Skeletal muscle cell (primary cell): ENCODE measurements at places on chromosomes 5 and 9.

- DNase-seq, result no peak
Observed at GRCh38 chr5:932628-933250, 40.1 kb downstream of the TRIP13 start.

DNA sequence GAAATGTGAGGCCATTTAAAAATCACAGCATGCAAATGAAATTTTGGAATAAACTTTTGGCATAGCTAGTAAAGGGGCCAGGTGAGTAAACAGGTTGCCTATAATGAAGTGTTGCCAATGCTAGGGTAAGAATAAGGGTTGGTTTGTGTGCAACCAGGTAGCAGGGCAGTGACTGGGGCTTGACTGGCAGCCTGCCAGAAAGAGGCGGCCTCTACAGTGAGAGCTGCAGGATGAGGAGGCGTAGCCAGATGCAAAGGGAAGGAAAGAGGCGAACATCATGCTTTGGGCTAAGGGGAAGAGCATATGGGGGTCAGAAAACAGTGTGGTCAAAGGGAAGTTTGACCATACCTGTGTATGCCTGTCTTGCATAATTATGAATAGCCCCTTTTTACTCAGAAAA, 70.6 kb downstream of the MAST4 start:
- no peak for DNase-seq

- DNase-seq, result no peak
Observed at GRCh38 chr5:178313316-178313715, 80.7 kb upstream of the PHYKPL start.

GRCh38 chr5:147466360-147466980, 43.4 kb downstream of the DPYSL3 start:
- no peak for DNase-seq

- DNase-seq, result no peak
Observed at GRCh38 chr9:107675351-107676259, 186.0 kb upstream of the KLF4 start.

GRCh38 chr5:135669416-135669815, 90.6 kb upstream of the CXCL14 start:
- no peak for DNase-seq

DNA sequence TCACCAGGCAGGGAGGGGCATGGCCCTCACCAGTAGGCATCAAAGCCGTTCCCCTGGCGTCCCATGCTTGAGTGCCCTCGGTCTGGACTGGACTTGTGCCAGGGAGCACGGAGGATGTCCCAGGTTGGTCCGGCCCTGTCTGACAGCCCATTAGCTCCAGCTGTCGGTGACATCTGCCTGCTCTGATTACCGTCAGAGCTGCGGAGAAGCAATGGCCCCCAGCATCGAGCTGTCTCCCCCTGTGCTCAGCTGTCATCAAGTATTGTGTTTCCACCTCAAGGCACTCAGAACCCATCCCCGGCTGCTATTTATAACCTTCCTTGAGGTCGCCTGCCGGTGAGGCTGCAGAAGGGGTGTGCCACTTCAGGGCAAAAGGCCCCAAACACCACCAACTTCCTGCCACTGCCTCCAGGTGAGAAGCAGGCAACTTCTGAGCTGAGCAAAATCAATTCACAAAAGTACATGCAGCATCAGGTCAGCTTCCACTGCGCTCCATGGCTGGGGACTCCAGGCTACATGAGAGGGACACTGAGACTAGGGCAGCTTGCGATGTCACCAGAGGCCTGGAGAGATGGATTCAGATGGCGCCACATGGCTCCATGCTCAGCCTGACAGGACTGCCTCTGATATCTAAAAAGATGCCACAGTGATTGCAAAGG, 142.7 kb downstream of the C5orf15 start:
- no peak for DNase-seq

DNA sequence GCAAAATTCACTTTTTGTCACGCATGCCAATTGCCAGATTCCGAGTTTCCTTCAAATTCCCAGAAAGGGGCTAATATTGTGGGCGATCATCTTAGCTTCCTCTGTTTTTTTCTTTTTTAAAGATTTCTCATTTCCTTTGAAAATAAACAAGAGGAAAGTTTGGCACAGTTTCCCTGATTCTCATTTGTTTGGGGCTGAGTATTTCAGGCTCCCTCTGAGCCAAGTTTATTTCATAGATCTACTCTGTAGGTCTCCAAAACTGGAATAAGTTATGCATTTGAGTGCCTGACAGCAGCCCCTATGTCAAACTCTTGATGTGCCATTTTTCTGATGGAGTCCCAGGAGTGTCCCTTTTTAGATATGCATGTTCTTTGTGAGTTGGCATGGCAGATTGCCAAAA, 1297.2 kb upstream of the WWC1 start:
- DNase-seq, result no peak

GRCh38 chr9:5644501-5644900, 15.6 kb downstream of the RIC1 start:
- no peak for DNase-seq

DNA sequence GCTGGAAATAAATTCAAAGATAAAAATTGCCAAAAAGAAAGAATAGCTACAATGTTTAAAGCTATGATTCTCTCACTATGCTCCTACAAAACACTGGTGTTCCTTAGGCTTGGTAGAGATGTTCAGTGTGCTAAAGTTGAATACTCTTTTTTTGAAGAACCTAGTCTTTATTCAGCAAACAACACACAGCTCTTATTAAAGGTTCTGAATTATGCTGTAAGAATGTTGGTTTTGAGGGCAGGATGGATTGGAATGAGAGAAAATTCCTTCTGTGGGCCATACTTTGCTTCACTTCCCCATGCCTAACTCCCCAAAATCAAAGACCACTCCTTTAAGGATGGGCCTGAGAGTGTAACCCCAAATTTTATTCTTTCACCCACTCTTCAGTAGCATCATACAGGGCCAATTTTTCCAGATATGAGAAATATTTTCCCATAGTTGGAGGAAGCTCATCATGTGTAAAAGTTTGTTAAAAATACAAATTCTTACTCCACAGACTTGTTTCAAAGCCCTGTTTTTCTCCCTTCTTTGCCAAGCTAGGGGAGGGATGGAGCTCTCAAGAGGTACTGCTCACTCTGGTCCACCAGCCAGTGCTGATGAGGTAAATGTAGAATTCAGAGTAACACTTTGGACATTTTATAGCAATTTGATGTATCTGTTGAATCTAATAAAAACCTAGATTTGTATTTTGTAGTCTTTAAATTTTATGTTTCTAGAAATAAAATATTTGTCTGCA, 99.3 kb downstream of the GDNF start:
- no peak for DNase-seq

DNA sequence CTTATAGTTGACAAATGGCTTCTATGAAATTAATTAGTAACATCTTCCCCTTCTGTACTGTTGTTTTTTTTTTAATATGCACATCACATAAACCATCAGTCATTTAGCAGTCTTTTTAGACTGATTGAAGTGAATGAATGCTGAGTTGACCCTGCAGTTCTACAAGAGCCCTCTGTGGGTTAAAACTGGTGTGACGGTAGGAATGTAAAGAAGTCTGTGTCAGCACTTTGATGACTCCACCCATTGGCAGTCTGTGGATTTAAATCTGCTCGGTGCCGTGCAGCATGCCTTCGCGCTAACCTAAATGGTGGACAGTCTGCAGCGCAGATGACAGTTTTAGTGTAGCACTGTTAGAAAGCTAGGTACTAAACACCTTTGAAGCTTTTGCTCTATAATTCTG, 3.1 kb downstream of the GTF3C4 start:
- peak; percentile 21 for DNase-seq

- no peak for DNase-seq
Observed at GRCh38 chr9:85249313-85249621, 492.5 kb downstream of the AGTPBP1 start.

DNA sequence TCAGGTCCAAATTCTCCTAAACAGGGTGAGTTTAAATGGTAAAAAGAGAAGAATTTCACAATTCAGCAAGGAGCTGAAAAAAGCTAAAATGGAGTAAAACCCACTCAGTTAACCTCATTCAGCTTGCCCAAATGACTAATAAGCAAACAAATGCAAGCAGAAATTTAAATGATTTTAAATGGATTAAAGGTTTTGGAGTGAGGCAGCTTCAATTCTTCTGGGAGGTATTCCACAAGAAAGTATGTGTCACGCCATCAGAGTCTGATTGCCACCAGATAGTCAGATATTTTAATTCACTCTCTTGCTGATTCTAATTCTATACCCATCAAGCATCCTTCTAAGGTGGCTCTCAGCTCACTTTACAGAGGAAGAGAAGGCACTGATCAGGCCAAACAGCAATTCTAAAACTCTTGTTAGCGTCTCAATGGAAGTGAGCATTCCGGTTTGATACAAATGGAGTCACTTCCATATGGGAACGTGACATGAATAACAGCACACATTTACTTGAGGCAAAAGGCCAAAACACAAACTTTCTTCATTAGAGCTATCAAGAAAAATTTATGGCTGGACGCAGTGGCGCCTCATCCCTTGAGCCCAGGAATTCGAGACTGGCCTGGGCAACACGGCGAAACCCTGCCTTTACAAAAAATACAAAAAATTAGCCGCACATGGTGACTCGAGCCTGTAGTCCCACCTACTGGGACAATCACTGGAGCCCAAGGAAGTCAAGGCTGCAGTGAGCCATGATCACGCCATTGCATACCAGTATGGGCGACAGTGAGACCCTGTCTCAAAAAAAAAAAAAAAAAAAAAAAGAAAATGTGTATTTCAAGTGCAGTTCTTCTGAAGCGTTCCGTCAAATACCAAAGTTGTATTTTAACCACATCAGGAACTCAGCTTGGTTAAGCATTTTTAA, 2.0 kb downstream of the CLK4 start:
- DNase-seq, result no peak

DNA sequence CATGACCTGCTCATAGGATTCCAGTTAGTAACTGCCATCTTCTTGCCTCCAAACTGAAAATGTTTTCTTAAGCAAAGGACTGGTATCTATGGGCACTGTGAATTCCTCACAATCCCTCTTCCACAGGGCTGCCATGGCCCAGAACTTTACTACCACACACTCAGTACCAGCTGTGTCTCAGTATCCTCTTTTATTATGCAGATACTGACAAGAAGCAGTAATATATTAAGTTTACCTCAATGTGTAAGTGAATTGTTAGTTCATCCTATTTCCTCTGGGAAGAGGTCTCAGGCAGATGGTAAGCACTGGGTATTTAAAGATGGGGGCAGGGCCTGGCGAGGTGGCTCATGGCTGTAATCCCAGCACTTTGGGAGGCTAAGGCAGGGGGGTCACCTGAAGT, 320.8 kb upstream of the RFX3 start:
- no peak for DNase-seq

DNA sequence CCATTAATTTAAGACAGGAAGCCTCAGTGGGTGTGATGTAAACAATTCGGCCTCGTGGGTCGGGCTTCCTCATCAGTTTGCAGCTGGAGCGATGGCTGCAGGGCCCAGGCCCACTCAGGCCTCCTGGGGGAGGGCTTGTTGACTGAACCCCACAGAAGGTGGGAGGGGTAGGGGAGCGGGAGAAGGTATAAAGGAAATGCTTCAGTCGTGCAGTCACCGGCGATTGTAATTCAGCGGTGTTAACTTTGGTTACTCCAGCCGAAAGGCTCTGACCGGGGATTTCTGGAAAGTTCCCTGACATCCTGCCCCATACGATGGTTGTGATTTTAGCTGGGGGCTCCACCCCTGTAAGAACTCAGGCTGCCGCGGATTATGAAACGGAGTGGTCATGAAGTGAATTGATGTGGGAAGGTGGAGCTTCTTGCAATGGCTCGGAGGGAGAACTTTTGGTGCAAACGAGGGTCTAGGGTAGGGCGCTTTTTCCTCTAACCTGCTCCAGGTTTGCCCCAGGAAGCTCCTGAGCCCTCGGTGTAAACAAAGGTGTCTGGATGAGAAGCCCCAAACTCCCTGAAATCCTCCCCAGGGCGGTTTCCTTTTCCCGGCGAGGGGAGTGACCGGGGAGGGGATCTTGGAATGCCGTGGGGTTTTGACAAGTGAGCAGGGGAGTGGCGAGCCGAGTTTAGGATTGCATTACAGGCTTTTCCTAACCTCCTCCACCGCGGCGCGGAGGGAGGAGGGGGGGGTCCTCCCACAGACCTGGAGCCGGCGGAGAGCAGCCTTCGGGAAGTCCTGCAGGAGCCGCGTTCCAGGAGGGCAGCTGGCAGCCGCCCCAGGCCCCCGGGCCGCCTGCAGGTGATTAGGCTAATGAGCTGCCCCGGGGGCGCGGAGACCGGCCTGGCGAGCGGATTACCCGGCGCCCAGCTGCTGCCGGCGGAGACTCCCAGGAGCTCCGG, 215.5 kb downstream of the PDZD2 start:
- peak; percentile 18 for DNase-seq

DNA sequence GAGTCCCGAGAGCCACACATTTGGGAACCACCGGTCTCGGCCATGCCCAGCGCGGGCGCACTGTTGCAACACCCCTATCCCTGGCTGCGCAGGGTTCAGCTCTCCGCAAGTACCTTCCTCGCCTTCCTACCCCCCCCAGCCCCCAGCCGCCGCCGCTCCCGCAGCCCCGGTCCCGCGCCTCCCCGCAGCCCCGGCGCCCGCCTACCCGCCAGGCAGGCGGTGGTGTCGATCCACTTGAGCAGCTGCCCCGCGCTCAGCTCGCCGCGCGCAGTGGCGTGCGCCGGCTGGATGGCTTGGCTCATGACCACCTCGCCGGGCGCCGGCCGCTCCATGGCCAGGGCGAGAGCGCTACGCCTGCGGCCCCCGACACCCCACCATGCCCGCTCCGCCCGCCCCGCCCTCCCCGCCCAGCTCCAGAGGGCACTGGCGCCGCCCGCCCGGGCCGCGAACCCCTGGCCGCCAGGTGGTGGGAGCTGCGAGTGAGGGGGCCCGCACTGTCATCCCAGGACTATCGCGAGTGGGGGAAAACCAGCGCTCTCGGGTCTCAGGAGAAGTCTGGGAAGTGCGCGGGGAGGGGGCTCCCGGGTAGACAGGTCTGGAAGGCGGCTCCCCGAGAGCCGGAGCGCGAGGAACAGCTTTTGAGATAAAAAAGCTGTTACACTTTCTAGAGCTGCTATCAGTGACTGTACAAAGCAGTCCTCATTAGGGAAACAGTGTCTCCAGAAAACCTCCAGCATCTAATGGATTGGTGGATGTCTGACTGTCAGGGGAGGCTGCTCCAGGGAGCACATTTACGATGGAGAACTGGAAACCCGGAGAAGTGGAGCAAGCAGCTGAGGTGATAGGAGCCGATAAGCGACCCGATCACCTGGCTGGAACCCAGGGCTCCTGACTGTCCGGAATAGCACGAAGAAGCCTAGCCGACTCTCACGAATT, at the start of gene ACOT12:
Gene ACOT12 (minus strand): TSS at position 352 of the 936 bp plus-strand sequence. CDS start 20 bp downstream, at position 332.
- no peak for DNase-seq

- peak; percentile 31 for DNase-seq
Observed at GRCh38 chr9:36598273-36598672, 25.6 kb downstream of the MELK start.
